Keratinocyte (primary cell): ENCODE measurements at places on chromosomes 7 and 10. TPM values are rescaled to one million over a fixed set of nuclear protein-coding genes. Genes with fewer than 3 reads are reported as not detected.

The LRRC18 gene
- not detected in 3 replicates for polyA plus RNA-seq

- DNase-seq = no peak
Measured at GRCh38 chr10:60282771-60283353, 106.8 kb downstream of the ANK3 start.

DNA sequence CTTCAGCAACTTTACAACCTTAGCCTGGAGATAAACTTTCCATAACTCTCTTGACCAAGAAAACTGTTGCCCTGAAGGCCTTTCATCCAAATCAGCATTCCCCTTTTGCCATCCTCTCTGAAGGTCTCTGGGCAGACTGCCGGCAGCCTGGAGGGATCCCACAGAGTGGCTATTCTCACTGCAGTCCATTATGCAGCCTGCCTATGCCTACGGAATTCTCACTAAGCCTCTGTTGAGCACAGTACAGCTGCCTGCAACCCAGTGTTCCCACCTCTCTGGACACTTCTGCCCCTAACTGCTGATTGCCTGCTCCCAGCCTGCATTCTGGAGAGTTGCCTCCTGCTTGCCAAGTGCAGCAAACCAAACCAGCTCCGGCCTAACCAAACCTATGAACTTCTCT lies 548.9 kb upstream of the STEAP1 start:
- DNase-seq = no peak

- DNase-seq = no peak
Measured at GRCh38 chr10:103954543-103954942, 12.4 kb upstream of the SLK start.

GRCh38 chr10:96764425-96765060 lies 44.2 kb upstream of the PIK3AP1 start:
- DNase-seq = no peak

- no peak for DNase-seq
Measured at GRCh38 chr10:96560966-96561887, 25.6 kb downstream of the TM9SF3 start.

The PTF1A gene
- polyA plus RNA-seq = not detected in 3 replicates

The HOXA11 gene
- 0.07 to 0.18 TPM (median 0.14 TPM) in 3 replicates for polyA plus RNA-seq

The PLEKHA1 gene
- 52.8 to 66.7 TPM (median 55.8 TPM) in 3 replicates for polyA plus RNA-seq

GRCh38 chr7:29243910-29244655 lies 49.5 kb downstream of the CHN2 start:
- DNase-seq = no peak

GRCh38 chr7:17095931-17096330 lies 202.5 kb upstream of the AHR start:
- no peak for DNase-seq
